Stimulated activated CD4-positive, alpha-beta T cell treated with anti-CD3 and anti-CD28 coated beads, Interleukin-15, amount 100 ng/mL, for 48 hours (primary cell): ENCODE measurements at places on chromosomes 5 and 9.

DNA sequence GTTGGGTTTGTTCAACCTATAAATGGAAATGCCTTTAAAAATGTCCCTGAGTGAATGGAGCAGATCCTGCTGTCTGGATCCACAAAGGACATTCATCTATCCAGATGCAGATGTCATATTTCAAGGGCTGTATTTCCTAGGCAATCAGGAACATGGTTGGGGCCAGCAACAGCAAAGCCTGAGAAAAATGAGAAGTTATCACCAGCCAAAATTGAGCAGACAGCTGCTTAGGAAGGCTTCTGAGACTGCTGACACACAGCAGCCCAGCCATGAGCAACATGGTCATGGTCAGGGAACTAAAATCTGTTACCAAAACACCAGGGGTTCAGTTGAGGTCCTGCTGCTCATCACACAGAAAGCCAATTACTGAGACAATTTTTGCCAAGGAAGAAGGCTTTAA, 9.2 kb upstream of the IL7R start:
- DNase-seq, result no peak

GRCh38 chr5:112635276-112635675, 102.4 kb upstream of the APC start:
- no peak for DNase-seq

DNA sequence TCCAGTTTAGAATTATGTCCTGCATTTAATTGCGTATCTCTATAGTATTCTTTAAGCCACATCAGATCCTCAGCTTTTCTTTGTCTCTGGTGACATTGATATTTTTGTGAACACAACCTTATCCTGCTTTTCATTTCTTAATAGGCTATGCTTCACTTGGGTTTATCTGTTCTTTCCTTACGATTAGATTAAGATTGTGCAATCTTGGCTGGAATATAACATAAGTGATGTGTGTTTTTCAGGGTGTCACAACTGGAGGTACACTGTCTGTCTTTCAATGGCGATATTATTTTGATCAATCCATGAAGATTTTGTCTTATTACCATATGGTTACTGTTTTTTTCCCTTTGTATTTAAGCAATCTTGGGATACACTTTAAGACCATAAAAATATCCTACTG, 23.6 kb downstream of the NAA35 start:
- DNase-seq, result no peak

GRCh38 chr9:23552876-23553601, 273.0 kb downstream of the ELAVL2 start:
- DNase-seq, result no peak

GRCh38 chr9:109048822-109049221, 35.5 kb upstream of the CTNNAL1 start:
- no peak for DNase-seq

GRCh38 chr9:130417602-130418001, 27.2 kb upstream of the ASS1 start:
- DNase-seq, result no peak

DNA sequence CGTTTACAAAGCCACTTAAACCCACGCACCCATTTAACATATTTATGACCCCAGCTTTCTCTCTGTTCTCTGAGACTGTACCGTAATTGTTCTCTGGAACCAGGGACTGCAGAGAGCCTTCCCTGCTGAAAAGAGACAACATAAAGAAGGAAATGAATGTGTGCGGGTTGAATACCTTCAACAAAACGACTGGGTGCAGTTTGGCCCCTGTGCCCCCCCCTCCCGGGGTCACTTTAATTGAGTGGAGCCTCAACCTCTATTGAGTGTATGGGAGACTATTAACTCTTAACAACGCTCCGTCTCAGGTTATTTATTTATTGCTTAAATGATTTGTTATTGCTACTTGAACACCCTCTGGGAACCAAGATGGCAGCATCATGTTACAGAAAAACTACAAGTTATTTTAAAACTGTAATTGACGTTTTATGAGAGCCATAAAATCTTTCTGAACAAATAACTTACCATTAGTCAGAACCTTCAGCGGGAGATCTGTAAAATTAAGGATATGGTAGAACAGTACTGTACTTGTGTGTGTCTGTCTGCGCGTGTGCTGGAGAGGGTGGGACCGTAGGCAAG, 70.6 kb downstream of the GAS1 start:
- no peak for DNase-seq

- no peak for DNase-seq
These were observed 165.5 kb upstream of the NFIL3 start for GRCh38 chr9:91589101-91589553.

- peak; percentile 31 for DNase-seq
These were observed 15.7 kb downstream of the NFX1 start for GRCh38 chr9:33306037-33306436.

- no peak for DNase-seq
These were observed 14.7 kb downstream of the COL15A1 start for GRCh38 chr9:98958271-98958984.

DNA sequence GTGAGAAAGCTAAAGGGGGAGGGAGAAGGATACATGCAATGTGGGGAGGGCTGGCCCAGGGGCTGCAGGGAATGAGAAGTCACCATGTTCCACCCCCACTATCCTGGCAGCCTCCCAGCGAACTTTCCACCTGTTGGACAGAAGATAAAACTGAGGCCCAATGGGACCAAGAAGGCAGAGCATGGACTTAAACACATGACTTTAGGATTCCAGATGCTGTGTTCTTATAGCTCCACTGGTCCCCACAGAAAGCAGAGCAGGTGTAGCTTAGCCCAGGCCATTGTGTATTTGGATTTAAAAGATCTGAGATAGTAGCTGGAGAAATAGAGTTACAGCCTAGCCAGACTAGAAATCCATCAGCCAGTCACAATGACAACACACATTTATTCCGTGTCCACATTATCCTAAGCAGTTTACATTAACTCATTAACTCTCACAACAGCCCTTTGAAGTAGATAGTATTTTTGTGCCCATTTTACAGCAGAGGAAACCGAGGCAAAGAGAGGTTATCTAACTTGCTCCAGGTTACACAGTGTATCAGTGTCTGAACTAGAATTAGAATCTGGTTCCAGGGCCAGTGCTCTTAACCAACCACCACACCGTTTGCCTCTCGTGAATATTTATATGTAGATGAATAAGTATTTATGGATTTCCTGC, 121.0 kb downstream of the RGS3 start:
- DNase-seq, result no peak

DNA sequence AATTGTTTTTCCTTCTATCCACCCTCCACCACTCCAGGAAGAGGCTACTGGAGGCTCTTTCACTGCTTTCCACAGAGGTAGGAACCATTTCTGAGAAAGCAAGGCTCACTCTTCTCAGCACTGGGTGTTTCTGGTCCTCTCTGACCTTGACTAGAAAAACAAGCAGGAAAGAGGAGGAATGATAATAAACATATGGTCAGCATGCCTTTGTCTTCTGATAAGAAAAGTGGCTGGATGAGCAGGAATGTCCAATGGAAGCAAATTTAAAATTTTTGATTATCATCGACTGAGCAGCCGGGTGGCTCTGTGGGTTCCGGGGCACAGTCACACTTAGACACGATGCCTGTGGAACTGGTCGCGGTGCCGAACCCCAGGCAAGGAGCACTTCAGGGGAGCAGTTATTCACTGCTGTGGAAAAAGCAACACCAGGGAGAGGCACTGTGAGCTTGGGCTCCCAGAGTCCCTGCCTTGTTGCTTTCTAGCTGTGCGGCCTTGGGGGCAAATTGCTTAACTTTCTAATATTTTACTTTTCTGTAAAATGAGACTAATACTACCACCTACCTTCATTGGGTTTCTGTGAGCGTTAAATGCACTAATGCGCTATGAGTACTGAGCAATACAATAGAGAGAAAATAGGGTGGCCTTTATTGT, 157.0 kb upstream of the LHFPL2 start:
- no peak for DNase-seq

GRCh38 chr9:112315331-112316257, 17.8 kb downstream of the PTBP3 start:
- no peak for DNase-seq

DNA sequence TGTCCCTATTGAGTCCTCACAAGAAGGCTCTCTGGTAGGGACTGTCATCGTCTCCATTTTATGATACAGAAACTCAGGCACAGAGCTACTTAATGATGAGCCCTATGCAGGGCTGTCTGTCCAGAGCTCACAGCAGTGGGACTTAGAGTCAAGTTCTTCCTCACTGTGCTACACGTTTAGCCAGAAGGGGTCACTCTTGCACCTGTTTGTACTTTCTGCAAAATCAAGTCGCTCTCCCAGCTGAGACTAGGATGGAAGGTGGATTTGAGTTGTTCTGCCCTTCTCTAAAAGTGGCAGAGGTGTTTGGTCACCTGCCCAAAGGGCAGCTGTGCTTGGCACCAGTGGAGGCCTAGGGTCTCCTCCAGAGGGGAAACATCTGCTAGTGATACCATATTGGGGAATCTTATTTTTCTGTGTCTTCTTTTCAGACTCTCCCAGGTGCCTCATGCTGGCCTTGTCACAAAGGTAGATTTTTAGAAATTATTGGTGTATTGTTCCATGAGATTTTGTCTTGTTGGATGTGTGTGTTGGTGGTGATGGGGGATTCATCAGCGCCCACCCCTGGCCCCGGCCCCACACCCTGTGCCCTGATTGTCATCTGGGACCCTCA, 104.2 kb downstream of the PPARGC1B start:
- DNase-seq, result peak; percentile 22

- no peak for DNase-seq
These were observed 183.9 kb downstream of the GRIA1 start for GRCh38 chr5:153674356-153674755.

- no peak for DNase-seq
These were observed 21.8 kb downstream of the CDH6 start for GRCh38 chr5:31215236-31215635.

GRCh38 chr5:81363093-81363871, 30.7 kb downstream of the ACOT12 start:
- DNase-seq, result no peak

- no peak for DNase-seq
These were observed 37.4 kb downstream of the PTTG1 start for GRCh38 chr5:160458806-160459800.

DNA sequence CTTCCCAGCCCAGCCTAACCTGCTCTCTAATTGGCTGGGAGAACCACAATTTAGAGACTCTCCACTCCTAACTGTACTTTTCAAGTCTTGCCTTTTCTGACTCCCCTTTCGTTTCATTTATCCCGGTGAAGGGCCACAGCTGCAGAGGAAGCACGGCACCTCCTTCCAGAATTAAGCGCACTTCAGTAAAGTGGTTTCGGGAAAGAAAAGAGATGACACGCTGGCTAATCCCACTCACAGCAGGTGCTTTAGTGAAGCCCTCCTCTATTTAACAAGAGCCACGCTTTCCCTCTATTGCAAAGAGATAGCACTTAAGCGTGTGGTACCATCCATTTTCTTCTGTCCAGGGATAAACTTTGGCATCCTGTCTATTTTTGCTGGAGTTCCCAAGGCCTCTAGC, 4.8 kb downstream of the DNAH5 start:
- no peak for DNase-seq

GRCh38 chr9:127078336-127078735, 44.1 kb downstream of the ANGPTL2 start:
- DNase-seq, result no peak

DNA sequence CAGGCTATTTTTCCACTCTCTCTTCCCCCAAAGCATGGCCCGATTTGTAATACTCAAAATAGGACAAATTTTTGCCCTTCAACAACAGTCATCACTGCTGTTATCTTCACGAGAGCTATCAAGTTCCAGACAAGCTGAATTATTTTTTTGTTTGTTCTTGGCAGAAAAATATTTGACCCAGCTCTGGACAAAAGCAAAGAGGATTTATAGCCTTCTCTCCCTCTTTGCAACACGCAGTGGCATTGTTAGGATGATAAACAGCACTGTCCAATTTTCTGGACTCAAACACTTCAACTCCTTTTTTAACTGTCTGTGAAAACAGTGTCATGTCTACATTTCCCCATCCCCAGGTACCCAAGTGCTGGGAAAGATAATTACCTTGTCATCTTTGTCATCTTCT, 160.3 kb downstream of the SLF1 start:
- DNase-seq, result no peak

DNA sequence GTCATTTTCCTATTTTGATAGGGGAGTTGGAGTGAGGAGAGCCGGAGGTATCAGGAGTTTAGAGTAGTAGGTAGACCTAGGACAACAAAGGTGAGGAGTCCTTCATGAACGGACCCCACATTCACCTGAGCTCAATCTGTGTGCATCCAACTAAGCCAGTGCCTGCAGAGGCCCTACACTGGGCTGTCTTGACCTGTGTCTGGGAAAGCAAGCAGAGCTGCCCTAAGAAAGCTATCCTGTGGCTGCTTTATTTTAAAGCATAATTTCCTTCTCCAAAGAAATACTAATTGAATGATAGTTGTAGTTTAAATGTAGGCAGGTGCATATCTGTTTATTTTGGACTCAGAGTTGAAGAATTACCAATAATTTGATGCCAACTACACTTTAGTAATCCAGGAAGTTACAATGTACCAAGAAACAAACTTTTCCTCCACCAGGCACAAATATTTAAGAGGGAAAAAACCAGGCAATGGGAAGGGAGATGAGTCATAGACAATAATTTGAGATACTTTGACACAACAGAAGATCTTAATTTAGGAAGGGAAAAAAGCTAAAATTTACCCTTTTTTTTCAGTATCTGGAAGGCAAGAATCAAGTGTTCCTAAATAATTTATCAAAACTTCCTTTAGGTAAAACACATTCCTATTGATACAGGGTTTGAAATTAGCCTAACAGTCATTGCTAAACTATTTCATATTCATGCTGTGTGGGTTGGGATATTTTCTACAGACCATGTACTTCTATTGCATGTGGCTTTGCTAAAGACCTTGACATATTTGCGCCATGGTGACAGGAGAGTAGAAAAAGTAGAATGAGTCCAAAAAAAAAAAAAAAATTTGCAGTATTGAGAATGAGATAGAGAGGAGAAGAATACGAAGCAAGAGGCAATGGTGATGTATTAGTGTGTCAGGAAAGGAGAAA, 376.6 kb upstream of the TUSC1 start:
- DNase-seq, result no peak

GRCh38 chr5:139178935-139179334, 19.2 kb downstream of the SIL1 start:
- DNase-seq, result no peak

DNA sequence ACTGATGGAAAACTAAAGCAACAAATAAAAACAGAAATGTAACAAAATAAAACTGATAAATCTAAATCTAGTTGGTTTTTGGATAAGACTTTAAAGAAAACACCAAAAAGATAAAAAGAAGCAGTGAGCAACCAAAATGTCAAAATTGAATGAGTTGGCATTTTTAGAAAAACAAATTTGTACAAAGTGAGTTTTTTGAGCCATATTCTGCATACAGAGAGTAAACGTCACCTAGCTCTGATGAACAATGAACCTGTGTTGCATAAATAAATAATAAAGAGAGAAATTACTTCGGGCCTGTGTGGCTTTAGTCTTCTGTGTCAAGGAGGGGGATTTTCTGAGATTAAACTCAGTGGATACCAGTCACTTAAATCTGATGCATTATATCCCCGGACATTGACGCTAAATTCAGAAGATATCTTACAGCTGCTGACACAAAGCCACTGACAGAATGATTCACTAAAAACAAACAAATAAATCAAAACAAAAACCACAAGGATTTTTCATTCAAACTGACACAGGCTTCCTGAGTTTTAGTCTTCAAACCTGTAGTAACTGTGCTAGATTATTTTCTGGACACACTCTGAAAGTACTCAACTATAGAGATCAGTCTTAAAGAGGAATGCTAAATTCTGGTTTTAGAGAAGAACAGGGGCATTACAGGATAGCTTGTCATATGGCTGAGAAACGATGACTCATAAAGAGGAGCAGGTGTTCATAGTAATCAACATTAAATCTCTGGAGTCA, 403.5 kb upstream of the ST8SIA4 start:
- no peak for DNase-seq
